ENCODE measurements at places on chromosomes 7 and 10.

GRCh38 chr10:963655-964054 lies 24.6 kb upstream of the GTPBP4 start:
- no peak for DNase-seq

DNA sequence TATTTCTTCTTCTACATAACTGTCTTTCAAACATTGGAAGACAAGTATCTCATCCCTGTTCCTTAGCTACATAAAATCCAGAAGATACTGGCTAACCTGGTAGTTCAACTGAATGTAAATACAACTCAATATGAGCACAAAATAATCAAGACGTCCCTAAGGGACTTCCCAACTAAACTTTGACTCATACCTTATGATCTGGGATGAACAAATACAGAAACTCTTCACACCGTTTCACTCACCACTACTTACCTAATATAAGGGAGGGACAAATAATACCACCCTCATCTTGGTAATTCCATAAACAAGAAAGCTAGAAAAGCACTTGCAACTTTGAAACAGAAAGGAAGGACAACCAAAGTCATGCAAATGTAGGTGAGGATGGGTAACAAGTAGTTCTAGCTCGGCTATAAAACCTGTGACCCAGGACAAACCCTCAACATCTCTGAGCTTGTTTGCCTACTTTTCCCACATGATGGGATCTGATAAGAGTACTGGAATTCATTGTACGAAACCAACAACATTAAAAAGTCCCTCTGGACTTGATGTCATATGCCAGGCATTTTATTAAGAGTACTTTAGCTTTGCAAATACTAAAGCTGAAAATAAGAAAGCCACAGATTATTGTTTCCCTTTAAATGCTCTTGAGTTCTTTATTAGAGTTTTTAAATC lies 121.9 kb downstream of the STRA8 start:
- no peak for DNase-seq

DNA sequence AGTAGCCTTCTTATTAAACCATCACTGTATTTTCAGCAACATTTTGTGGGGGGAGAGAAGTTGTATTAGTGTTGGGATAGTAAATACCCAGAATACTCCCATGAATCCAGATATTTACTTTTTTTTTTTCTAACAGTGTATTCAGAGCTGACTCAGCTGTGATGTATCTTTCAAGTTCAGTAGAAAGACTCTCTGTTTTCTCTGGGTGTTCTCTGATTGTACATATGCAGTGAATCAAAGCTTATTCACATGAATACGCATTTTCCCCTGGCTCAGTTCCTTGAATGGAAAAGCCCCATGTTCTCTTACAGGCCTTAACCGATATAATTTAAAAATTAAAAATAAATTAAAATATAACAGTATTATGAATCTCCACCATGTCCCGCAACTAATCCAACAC lies 1.3 kb downstream of the TFPI2 start:
- DNase-seq = no peak

DNA sequence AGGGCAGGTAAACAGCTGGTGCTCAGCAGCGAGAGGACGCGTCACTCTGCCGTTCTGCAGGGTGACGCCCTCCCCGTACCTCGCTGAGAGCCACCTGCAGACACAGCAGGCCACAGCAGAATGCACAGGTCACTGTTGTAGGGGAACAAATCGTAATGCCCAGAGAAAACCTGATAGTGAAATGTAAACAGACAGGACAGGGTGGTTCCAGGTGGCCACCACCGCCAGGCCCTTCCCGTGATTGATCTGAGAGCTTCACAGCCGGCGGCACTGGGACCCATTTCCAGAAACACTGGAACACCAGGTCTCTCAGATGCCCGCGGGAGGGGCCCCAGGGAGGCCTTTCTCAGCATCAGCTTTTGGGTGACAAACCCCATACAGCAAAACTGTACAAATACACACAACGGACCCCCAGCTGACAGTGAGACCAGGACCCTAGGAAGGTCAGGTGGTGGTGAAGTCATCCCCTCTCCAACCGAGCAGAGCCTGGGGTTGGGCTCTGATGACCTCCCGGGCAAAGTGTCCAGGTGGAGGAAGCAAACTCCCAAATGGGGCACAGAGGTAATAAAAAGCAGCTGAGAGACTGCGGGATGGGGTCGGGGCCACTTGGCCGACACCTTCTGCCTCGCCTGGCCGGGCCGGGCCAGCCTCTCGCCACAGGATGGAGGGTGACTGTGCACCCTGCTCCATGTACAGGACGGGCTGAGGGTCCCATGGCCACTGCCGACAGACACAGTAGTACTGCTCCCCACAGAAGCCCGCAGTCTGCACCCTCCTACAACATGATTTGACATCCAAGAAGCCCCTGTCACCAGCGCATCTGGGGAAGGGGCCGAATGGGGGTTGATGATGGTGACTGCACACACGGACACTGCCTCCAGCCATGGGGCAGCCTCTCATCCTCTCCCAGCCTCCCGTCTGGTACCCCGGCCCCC lies 4.6 kb downstream of the BHLHA15 start:
- DNase-seq = no peak

DNA sequence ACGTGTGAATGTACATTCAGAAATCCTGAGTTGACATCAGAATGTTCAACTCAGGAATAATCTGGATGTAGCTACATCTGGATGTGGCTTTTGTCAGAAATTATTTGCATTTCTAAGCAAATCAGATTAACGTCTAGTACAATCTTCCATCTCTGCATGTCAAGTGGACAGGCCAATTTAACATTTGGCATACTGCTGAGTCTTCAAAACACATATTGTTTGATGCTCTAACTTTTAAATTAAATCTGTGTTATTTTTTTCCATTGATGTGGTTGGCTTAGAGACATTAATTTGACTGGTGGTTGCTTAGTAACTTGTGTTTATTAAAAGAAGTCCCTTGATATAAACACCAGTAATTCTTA lies 3.4 kb downstream of the STAMBPL1 start:
- DNase-seq = no peak

DNA sequence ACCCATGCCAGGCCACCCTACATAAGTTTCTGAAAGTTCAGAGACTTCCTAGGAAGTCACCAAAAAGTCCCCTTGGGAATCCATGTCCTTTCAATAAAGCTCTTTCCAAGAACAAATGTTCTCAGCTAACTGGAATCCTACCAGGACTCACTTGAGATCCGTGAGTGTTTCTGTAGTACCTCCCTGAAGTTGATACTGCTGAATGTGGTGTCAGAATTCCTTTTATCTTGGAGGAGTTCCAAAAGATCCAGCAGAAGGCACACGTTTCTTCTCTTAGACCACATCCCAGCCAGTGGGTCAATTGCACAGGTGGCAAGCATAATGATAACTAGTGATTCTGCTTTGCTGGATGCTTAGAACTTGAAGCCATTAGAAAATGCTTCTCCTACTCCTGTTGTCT lies 689.7 kb upstream of the IGFBP3 start:
- no peak for DNase-seq

DNA sequence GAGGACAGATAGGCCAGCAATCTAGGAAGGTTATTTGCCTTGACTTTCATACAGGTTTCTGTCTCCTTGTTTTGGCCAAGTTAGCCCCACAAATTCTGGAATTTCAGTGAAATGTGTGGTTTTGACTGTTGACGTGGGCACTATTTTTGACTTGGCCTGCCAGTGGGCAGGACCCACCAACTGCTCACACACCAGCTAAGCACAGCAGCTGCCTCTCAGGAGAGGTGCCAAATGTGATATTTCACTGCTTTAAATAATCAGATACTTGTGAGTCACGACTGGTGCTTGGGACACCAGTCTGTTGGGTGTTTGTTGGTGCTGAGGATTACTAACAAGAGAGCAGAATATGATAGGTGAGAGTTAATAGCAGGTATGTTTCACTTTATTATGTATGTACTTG lies 409.7 kb upstream of the MTPN start:
- DNase-seq = no peak

DNA sequence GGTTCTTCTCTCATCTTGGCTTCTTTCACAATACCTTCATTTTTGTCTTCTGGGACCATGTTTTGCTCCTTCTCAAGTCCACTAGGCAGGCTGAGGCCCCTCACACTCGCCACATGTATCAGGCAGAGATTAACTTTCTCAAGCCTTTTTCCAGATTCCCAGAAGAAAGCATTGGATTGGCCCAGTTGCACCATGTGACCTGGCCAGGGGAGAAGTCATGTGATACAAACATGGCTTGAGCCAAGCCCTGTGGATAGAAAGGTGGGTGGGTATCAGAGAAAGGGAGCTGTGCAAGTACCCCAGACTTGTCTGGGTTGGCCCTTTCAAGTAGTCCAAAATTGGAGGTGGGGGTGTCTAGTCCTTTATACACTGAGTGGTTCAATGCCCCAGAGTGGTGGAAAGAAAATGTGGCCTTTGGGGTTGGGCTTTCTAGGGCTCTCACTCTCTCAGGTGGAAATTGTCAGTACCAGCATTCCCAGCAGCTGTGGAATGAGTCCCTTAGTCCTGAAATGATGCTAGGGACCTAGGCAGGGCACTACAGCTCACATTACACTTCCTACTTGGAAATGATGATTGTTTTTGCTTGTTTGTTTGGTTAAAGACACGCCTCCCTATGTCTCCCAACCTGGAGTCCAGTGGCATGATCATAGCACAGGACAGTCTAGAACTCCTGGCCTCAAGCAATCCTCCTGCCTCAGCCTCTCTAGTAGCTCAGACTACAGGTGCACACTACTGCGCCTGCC lies 36.9 kb upstream of the C10orf67 start:
- no peak for DNase-seq

- DNase-seq = no peak
Observed at GRCh38 chr10:132107186-132107948, 41.6 kb downstream of the JAKMIP3 start.

GRCh38 chr10:48398261-48398660 lies 91.8 kb downstream of the MAPK8 start:
- DNase-seq = no peak

DNA sequence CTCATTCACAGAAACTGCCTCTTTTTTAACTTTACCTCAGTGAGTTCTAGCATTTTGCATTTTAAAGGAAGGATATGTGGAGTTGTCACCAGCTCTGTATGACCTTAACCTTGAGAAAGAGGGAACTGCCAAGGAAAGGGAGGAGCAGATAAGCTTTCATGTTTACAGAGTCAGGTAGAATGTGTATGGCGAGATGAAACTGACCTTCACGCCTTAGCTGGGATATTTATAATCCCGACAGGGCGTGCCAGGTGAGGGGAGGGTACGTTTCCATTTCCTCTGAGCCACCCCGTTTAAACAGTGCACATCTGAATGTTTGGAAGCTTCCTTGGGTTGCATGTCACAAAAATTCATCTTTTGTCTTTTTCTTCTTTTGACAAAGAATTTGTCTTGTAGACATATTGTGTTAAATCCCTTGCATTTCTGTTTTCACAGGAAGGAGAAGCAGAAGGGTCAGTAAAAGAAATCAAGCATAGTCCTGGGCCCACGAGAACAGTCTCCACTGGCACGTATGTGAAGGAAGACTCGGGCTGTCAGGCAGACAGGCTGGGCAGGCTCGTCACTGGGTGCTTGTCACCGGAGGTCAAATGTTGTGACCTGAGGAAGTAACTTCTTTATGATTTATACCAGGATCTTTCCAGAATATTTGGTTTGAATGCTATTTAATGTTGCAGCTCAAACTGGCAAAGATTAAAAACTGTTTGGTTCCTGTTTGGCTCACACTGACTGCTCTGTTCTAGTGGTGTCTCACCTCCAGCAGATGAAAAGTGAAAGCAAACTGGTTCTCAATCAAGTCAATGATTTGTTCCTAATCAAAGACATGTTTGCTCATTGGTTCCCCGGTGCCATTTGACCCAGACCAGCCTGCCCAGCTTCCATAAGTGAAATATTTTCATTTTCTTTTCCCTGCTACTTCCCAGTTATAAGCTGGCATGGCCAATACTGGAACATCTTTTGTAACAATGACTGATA lies 16.2 kb downstream of the OPTN start:
- DNase-seq = no peak

DNA sequence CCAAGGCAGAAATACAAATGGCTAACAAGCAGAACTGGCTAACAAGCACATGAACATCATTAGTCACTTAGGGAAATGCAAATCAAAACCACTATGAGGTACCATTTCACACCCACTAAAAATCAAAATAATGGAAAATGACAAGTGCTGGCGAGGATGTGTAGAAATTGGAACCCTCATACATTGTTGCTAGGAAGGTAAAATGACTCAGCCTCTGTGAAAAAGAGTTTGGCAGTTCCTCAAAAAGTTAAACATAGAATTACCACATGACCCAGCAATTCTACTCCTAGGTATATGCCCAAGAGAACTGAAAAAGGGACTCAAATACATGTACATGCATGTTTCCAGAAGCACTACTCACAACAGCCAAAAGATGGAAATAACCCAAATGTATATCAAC lies 52.8 kb upstream of the ANAPC16 start:
- DNase-seq = no peak

GRCh38 chr7:6640246-6640721 lies 3.2 kb downstream of the ZNF316 start:
- no peak for DNase-seq

DNA sequence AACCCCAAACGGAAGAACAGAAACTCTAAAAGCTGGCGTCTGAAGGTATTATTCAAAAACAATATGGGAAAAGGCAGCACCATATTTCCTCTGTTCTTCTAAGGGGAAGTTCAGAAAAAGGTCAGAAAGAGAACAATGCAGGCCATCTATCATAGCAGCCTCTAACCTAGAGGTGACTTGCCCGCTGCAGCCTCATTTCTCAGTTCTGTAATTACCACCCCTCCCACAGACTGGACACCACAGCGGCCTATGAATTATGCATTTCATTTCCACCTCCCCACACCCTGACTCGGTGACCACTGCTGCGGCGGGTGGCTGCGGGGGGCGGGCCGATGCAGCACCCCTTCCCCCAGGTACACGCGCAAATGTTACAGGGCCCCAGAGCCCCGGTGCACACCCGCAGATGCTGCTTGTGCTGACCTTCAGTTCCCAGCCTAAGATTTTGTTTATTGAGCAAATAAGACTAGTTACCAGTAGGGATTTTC lies 125.5 kb downstream of the CLEC2L start:
- DNase-seq = no peak

DNA sequence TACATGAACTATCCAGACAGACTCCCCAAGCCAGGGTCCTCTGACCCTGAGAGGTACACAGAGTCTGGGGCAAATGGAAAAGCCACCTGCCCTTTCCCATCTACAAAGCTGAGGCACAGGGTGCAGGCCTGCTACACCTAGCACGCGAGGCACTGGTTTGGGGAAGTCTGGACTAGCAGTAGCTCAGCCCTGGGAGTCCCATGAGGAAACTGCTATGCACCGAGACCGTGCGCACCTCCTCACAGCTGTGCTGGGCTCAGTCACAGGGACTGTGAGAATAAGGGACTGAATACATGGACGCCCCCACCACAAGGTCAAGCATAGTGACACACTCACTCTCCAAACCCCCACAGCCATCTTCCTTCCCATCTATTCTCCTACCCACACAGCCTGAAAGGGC lies 8.2 kb downstream of the MAT1A start:
- no peak for DNase-seq

DNA sequence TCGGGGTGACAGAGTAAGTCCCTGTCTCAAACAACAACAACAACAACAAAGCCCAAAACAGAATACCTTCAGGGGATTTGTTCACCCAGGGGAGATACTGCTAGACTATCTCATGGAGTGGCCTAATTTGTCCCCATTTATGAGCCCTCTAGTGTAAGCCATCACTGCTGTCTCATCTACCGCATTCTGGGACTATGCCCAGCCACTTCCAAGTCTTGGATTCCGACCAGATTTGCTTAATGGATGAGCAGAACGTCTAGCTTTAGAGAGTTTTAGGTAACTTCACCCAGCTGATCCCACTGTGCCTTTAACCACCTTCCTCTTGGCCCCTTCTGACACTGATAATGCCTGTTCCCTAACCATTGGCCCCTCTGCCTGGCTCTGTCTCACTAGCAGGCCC lies 47.1 kb downstream of the PAPSS2 start:
- no peak for DNase-seq

- no peak for DNase-seq
Observed at GRCh38 chr10:84696610-84697009, 368.2 kb downstream of the CCSER2 start.

- DNase-seq = no peak
Observed at GRCh38 chr10:97590748-97591495, 1.4 kb downstream of the C10orf62 start.
